ENCODE measurements at places on chromosomes 3 and 15. TPM values are rescaled to one million over a fixed set of nuclear protein-coding genes. Genes with fewer than 3 reads are reported as not detected.

Gene SETD2
- total RNA-seq: 39.8 TPM

Gene DZIP1L
- total RNA-seq: 11.2 TPM

Gene LRRC31
- total RNA-seq: not detected

Gene TRH
- 0.16 TPM for total RNA-seq

Gene ARID3B
- 122 TPM for total RNA-seq

Gene SUSD5
- total RNA-seq: 1.6 TPM

All from WTC11 (cell line).